ENCODE measurements at places on chromosomes 3 and 15.

DNA sequence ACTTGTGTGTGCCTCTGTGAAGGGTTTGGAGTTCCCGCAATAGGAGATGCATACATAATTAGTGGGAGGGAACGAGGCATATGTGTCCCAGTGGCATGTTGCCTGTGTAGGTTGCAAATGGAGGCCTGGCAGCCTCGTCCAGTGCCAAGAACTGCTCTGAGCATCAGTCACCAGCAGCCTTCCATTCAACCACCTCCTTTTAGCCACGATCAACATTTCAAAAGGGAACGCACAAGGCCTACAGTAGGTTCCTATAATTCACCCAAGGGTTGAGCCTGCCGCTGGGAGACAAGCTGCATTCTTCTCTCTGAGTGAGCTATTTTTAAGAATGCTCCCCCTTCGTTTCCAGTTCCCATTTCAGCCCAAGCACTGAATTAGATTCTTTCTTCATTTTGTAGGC lies 78.8 kb upstream of the CTNNB1 start:
- no peak for DNase-seq

DNA sequence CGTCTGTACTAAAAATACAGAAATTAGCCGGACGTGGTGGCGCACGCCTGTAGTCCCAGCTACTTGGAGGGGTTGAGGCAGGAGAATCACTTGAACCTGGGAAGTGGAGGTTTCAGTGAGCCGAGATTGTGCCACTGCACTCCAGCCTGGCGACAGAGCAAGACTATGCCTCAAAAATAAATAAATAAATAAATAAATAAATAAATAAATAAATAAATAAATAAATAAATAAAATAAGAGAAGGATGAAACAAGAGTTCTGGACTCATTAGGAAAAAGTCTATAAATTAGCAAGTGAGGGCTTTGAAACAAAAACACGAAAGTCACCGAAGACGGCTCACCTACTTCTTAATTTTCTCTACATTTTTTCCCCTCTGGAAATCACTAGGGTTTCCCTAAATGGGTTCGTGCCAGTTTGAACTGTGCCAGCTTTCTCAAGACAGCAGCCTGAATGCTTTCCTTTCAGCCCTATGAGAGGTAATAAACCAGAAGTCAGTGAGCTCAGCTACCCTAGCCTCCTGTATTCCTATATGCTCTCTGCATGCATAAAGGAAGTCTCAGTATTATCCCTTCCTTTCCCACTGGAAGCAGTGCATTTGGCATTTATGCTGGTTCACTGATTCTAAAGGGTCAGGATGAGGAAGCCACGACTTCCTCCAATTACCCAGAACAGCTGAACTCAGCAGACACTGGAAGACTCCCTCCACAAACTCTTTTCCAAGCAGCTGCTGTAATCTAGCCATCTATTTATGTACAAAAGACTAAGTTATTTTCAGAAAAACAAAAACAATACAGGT lies 266.9 kb downstream of the ZBBX start:
- DNase-seq, result no peak

- DNase-seq, result no peak
Measured at GRCh38 chr3:11165476-11165875, 11.2 kb downstream of the HRH1 start.

DNA sequence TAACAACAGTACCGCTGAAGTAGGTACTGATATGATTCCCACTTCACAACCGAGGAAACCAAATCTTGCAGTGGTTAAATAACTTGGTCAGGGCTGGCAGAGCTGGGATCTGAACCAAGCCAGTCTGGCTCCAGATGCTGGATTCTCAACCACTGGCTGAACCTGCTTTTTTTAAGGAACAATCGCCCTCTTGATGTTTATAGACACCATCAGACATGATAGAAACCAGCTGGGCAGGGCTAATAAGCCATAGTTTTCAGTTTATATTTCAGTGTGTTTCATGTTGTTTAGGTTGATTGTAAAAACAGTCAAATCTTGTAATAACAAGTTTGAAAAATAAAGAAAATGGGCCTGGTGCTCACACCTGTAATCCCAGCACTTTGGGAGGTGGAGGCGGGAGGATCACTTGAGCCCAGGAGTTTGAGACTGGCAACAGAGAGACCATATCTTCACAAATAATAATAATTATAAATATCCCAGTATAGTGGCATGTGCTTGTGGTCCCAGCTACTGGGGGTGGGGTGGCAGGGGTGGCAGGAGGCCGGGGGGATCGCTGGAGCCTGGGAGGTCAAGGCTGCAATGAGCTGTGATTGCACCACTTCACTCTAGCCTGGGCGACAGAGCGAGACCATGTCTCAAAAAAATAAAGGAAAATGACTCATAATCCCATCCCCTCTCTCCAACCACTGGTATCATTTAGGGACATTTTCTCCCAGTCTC lies 36.7 kb downstream of the XYLB start:
- no peak for DNase-seq

DNA sequence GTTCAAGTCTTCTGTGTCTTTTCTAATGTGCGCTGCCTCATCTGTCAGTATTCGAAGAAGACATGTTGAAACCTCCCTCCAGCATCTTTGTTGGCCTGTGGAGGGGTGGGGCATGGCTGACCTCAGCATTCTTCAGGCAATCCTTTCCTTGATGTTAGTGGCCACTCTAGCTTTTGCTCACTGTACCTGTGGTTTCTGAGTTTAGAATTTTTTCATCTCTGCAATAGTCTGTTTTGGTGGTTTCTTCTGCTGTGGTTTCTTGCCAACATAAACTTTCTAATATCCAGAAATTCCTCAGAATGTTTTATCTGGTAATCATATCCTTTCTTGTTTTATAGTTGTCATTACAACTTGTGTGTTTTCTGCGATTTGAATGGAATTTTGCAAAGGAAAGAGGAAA lies 251.3 kb upstream of the NR2E3 start:
- DNase-seq, result no peak

DNA sequence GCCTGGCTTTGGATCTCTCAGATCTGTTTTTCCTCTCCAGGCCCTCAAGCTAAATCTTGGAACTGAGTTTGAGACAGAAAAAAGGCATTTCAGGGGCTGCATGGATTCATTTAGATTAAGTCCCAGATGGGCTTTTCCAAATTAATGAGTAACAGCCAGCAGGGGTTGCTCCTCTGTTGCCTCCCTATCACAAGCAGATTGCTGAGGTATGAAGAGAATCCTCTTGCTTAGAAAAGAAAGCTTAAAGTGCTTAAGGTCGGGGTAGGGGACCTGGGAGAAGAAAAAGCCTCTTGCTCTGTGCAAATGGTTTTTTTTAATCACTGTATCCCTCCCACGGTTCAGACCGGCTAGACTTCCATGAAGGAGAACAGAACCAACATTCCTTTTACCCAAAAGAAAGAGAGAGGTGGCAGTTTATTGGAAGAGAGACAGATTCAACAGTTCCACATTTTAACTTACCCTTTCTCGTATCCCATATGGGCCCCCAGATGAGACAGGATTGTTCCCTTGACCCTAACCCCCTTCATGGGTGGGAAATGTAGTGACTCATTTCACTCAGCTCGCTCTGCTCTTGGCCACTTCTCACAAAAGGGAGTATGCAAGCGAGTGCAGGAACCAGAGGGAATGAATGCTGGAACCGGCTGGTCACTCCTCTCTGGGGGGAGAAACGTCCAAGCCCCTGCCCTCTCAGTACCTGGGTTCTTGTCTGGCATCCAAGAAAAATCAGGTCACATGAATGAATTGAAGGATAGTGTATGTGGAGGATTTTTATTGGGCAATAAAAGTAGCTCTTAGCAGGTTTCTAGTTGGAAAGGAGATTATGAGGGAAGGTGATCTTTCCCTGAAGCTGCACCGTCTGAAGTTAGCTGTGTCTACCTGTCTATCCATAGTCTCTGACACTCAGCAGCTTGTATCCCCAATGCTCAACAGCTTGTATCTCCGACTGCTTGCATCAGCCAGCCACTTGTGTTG lies 745.2 kb downstream of the SI start:
- DNase-seq, result no peak

- no peak for DNase-seq
Measured at GRCh38 chr3:187974871-187975271, 179.1 kb upstream of the LPP start.

- DNase-seq, result no peak
Measured at GRCh38 chr15:51619331-51620035, 3.1 kb downstream of the DMXL2 start.

DNA sequence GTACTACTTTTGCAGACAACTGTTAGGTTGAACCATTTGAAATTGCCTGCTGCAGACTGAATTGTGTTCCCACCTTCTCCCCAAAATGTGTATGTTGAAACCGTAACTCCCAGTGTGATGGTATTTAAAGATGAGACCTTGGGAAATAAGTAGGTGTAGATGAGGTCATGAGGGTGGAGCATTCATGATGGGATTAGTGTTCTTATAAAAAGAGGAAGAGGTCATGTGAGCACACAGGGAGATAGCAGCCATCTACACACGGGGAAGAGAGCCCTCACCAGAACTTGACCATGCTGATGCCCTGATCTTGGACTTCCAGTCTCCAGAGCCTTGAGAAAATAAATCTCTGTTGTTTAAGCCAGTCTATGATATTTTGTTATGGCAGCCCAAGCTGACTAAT lies 17.4 kb upstream of the FHIT start:
- no peak for DNase-seq

DNA sequence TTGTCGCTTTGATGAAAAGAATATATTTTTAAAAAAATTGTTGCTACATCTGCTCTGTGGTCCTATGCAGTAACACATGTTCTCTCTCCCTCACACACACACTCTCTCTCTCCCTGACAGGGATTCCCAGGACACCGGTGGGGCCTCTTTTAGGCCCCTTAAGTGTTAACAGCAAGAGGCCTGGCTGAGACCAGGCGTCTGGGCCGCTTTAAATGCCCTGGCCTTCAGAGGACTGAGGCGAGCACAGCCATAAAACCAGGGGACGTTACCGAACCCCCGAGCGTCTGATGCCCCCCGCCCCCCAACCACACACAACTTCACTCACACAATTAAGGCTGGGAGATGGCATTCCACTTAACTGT lies 1.7 kb downstream of the BNC1 start:
- DNase-seq, result no peak

DNA sequence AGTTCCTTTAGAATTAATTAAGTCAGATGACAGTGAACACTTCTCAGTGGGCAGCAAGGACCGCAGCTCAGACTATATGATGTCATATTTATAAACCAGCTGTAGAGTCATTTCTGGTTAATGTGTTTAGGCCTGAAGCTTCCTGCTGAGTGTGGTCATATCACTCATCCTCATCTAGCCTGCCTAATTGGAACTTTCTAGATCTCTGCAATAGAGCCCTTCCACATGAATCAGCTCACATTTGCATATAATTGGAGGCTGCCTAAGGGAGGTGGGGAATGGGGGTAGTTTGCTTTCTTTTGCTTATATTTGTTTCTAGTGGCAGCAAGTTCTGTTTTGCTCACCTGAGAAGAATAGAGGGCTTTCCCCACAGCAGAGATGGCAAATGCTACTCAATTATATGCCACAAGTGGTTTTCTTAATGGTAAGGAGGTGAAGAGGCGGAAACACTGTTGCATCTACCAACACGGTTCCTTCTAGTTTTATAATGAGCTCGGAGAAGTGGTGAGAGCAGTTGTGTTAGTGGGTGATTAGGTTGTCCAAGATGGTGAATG lies 148.1 kb downstream of the KLHL25 start:
- no peak for DNase-seq

DNA sequence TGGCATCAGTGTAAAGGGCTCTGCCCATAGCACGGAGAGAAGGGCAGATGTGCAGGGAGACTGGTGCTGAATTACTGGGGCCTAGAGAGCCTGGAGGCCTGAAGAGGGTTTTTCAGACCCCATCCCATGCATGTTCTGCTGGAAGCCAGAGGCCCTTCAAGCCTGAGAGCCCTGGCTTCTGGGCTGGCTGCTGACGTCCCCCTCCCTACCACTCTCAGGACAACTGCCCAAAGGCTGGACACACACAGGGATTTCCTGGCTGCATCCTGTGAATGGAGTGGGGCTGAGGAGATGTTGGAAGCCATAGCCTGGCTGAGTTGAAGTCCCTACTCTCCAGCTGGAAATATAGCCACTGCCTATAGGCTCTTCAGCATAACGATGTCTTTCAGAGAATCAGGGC lies 16.9 kb upstream of the DOCK3 start:
- DNase-seq, result no peak

DNA sequence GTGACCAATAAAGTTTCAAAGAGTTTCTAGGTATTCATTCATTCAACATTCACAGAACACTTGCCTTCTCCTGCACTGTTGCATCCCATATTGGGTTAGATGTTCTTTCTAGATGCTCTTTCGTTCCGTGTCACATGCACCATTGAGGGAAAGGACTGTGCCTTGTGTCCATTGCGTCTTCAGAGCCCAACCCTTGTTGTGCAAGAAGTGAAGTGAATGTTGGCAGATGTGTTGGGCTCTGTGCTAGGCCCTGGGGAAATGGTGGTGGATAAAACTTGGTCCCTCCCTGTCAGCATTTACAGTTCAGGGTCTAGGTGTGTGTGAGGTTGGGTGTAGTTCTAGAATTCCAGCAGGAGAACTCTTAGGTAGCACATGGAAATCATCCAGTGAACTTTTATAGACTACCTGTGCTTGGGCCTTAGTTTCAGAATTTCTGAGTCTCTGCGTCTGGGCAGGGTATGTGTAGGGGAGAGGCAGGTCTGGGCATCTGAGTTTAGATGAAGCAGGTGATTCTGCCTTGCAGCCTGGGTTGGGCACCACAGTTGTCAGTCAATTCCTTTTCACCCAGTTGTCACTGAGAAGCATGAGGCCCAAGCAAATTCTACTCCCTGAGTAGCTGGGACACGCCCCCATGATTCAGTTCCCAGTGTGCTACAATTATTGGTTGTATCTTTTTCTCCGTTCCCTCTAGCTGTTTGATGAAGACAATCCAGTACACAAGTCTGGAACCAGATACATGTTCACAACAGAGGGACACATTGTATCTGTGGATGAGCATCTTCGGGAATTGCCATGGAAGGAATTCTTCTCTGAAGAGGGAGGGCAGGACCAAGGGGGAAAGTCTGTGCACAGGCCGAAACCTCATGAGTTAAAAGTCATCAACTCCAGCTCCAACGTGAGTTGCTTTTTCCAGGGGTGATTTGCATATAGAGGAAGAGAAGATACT lies 25.4 kb downstream of the EDEM1 start:
- no peak for DNase-seq

DNA sequence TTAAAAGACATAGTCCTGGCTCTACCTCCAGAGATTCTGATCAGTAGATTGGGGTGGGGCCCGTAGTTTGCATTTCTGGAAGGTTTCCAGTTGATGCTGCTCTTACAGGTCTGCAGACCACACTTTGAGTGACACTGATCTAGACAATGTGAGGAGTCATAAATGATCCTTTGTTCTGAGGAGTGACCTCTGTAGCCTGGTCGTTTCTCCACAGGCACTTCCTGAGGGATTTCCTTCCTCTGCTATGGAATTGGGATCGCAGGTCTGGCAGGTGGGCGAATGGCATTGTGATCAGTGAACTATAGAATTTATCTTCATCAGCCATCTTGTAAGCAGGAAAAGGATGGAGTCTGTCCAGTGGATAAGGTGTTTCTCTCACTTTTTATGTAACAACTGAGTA lies 5.5 kb downstream of the GFM1 start:
- no peak for DNase-seq

DNA sequence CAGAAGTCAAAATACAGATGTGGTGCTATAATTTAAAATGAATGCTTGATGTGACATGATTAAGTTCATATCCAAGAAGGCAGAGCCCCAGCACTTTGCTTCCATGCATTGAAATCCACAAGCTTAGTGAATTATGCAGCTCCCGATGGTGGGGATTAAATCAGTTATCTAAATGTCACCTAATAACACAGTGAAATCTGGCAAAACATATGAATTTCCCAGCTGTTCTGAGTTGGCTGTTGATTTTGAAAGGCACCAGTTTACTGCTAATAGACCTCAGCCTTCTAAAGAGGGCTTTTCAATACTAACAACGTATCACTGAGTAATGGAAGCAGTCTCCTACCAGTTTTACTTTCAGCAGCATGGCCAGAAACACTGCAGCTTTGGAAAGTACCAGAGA lies 19.8 kb upstream of the CRBN start:
- DNase-seq, result no peak

GRCh38 chr3:193572426-193572908 lies 17.8 kb upstream of the ATP13A4 start:
- peak; percentile 69 for DNase-seq
